ENCODE measurements at places on chromosomes 3 and 15.

DNA sequence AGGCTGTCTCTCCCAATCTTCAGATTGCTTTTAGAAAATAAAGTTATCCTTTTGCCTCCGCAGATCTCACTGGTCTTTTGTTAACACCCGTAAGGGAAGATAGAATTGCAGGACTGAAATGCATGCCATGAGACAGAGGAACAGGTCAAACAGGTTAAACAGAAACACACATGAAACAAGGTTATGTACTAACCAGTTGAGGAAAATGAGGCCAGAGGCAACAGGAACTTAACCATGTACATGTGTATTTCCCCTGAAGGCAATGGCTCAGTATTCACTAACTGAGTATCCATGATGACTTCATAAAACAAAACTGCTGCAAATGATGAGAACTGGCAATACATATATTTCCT is 169.1 kb upstream of the NSMCE3 start:
- no peak for DNase-seq

DNA sequence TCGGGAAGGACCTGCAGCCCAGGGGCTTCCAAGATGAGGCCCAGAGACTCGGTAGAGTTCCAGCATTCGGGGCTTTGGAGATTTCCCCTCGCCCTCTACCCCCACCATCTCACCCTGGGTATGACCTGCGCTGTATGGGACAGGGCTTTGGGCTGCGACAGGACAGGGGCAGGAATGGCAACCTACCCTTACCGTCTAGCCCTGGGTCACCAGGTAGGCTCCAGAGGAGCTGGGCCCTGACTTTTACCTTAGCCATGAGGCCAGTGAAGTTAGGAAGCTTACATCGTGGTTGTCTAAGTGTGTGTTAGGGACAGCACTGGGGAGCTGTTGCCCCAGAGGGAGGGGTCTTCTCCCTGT is 683 bp downstream of the PPM1M start:
- DNase-seq: no peak

DNA sequence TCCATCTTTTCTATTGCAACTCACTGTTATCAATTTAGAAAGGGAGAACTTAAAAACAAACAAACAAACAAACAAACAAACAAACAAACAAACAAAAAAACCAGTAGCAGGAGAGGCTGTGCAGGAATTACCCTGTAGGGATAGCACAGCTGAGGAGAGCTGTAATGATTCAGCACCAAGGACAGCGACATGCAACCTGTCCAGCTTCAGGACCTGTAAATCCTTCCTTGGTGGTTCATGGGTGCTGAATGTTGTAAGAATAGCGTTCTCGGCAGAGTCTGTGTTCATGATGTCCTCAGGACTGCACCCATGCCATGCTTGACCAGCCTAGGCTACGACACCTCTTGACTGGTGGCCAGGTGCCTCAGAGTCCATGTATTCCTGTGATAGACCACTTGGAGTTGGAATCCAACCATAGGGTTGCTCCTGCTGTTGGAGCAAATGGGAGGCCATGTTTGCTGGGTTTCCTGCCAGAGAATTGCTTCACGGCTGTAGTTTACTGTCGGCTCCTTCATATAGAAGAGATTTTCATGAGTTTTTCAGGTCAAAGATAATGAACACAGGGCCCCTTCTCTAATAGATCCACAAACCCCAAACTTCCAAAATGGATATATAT is 65.9 kb downstream of the CACNA2D3 start:
- no peak for DNase-seq

GRCh38 chr3:81995329-81995728 is 233.9 kb upstream of the GBE1 start:
- DNase-seq: no peak

- no peak for DNase-seq
Measured at GRCh38 chr3:31092748-31093589, 198.5 kb upstream of the GADL1 start.

GRCh38 chr3:114565216-114565615 is 271.4 kb downstream of the TIGIT start:
- no peak for DNase-seq

- no peak for DNase-seq
Measured at GRCh38 chr3:134487406-134487805, 1.5 kb downstream of the CEP63 start.

GRCh38 chr3:121155028-121155427 is 247.0 kb downstream of the STXBP5L start:
- DNase-seq: no peak

- DNase-seq: no peak
Measured at GRCh38 chr15:78316283-78317083, 17.1 kb upstream of the SKIC8 start.

DNA sequence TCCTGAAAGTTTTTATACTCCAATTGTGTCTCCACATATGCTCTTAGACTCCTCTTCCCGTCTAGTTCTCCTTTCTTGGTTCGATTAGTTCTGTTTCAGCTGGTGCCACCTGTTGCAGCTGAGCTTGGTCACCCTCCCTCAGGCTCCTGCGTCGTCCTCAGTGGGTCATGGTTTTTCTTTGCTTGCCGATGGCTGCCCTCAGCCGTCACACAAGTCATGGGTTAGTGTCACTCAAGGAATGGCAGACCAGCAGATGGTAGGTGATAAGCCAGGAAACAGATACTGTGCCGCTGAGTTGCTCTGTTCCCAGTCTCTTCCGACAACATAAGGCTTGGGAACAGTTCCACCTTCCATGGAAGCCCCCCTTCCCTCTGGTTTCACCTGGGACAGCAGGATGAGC is 109.9 kb downstream of the IGF1R start:
- no peak for DNase-seq

DNA sequence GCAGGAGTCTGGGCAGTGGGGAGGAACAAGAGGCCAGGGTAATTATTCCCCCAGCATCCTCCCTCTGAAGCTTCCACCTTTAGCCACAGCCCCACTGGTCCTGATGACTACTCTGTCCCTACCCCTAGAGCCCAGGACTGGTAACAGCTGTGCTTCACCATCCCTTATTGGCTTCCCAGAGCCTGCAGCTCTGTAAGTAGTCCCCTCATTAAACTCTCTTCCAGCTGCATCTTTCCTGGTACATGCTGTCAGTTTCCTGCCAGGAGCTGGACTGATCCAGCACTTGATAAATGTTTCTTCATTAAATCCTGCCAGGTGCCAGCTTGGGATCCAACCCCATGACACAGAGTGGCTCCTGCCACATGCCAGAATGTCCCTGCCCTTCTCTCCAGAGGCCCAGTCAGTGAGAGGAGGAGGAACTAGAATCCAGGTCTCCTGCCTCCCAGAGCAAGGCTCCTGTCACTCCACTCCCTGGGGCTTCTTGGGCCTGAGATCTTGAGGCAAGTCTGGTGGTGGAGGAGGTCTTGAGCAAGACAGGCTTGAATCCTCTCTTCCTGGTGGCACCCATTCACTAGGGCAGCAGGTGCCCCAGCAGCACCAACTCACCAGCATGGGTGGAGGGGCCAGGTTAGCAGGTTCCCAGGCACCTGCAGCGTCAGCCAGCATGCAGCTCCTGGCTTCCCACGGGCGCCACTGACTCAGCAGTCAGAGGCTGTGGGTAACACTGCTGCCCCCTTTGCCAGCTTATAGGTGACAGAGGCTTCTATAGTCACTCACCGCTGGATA is 27.6 kb downstream of the FBXW12 start:
- DNase-seq: no peak

- DNase-seq: no peak
Measured at GRCh38 chr3:112121577-112122547, 11.2 kb downstream of the GCSAM start.

GRCh38 chr15:25717457-25718168 is 145.5 kb downstream of the ATP10A start:
- DNase-seq: no peak

DNA sequence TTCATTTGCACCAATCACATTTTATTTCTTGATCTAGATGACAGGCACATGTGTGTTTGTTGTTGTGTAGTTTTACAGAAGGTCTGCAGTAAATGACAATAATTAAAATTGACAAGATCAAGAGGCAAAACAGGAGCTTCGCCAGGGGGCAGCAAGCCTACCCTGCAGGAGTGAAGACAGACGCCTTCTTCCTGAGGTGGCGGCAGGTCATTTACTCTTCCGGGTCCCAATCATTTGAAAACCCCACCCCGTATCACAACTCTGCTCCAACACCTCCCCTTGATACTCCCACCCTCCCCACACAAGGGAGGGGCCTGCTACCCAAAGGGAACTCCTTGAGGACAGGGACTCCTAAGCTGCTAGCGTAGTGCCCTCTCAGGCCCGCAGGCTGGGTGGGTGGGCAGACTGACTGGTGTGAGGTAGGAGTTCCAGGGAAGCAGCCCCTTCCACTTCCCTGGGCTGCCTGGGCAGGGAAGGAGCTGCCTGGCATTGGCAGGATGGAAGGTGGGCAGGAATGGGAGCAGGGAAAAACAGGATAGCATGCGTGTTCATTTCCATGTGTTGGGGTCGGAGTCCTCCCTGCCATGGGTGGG is 13.1 kb downstream of the CHDH start:
- no peak for DNase-seq

DNA sequence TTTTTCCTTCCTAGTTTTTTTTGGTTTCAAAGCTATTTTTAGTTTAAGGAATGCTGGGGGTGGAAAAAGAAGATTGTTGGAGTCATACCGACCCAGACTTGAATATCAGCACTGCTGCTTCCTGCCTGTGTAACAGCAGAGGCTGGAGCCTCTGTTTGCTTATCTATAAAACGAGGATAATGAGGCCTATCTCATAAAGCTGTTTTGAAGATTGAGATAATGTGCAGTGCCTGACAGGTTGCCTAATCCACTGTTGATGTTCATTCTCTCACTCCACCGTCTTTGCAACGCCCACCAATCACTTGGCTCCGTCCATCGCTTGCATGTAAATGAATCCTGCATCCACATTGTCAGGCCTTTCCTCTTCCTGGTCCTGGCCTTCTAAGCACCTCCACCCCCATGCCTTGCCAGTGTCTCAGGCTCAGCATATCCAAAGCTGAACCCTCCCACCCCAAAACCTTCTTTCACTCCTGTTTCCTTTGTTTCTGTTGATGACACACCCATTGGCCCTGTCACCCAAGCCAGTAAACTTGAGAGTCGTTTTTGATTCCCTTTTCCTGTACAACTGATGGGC is 94.9 kb downstream of the MEX3B start:
- DNase-seq: no peak

DNA sequence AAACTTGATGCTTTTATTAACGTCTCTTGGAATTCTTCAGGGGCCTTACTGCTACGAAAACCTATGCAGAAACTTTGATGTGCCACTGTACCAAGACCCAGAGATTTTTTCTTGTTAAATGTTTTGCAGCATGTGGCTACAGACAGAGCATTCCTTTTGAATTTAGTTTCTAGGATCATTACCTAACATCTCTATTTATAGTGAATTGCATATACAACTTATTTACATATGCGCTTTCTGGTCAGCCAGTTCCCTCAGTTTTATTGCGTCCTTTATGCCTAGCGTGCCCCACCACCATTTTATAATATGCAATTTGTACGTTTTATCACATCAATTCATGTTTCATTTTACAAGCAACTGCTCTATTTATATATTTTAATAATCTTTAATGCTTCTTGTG is 46.2 kb upstream of the AGTR1 start:
- no peak for DNase-seq

GRCh38 chr3:164230385-164231094 is 847.8 kb downstream of the SI start:
- DNase-seq: no peak
